OCI-LY7 (cell line): ENCODE measurements at places on chromosomes 5 and 9.
A peak's percentile ranks its signal among the peaks of the same experiment; 100 is the strongest.

DNA sequence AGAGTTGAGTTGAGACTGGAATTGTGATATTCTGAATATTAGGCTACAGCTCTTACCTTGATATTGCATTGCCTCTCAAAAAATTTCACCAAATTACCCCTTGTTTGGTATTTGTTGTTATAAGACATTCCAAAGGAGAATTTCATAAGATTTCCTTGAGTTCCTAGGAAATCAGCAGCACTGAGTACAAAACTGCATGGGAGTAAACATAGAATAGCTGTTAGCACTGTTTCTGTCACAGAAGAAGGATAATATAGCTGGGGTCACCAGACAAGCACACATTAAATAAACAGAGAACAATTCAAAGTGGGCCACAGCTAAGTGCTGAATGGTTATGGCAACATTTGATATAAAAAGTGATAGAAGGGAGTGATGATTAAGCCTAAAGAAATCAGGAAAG is 724.3 kb downstream of the PRELID2 start:
- no peak for DNase-seq

DNA sequence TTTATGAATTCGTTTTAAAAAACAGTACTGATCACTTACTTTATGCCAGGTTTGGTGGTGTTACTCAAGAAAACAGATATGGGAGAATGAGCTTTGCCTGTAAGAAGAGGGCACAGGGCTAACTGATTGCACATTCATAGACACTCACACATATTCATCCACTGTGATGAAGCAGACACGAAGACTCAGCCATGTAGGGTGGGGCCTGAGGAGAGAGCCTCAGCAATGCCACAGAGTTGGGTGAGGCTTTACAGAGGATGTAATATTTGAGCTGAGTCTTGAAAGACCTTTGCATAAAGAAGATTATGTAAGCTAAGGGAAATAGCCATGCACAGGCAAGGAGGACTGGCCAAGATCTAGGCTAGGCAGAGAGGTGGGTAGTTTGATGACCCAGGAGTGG is 472.8 kb downstream of the PSAT1 start:
- DNase-seq = no peak

GRCh38 chr5:66697796-66698564 is 101.8 kb downstream of the MAST4 start:
- no peak for DNase-seq

DNA sequence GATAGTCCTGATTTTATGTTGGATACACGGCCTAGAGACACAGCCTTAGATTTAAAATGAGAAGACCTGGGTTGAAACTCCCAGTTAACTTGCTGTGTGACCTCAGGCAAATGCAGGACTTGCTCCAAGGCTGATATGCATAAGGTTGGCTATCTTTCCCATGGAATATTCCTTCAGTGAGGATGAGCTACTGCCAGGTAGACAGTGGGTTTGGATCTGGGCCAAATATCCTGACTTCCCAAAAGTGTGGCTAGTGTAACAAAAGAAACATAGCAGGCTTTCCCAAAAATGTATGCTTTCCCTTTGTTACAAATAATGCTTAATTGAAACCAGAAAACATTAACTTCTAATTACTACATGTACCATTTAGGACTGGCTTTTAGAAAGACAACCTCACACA is 697 bp upstream of the XPA start:
- DNase-seq = no peak

- no peak for DNase-seq
Observed at GRCh38 chr9:75422944-75423522, 334.7 kb downstream of the OSTF1 start.

DNA sequence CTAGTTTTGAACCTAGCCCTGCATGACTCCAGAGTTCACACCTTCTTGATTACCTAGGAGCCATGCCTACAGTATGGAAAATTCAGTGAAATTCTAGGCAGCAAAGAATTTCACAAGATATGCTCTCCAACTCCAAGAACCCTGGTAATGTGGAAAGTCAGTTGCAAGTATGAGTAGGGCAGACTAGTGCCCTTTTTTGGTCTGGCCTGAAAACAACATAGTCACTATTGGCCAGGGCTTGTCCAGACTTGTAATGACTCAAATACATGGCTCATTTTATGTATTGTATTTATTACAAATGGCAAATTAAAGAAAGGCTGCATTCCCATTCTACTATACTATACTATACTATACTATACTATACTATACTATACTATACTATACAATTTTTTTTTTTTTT is 160.4 kb downstream of the ESM1 start:
- DNase-seq = no peak

- DNase-seq = no peak
Observed at GRCh38 chr5:24535646-24536045, 109.1 kb downstream of the CDH10 start.

DNA sequence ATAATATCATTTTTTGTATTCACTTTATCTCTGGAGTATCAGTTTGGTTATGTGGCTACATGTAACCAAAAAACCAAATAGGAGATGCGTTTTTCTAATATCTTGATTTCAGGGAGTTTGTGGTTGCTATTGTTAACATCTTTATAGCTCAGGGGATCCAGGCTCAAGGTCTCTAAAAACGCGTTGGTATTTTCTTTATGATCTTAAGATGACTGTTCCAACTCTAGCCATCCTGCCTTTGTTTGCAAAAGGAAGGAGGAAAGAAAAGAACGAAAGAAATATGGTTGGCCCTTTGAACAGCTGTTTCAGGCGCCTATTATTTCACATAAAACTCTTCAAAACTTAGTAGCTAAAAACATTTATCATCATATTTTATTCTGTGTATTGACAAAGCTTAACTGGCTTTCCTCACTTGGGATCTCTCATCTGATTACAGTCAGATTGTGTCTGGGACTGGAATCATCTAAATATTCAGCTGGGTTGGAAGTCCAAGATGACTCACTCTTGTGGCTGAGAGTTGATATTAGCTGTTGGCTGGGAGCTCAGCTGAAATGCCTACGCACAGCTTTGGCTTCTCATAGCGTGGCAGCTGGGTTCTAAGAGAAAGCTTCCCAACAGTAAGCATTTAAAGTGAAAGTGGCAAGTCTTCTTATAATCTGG is 60.1 kb downstream of the FAM174A start:
- no peak for DNase-seq

GRCh38 chr5:9596824-9597223 is 33.3 kb downstream of the TAS2R1 start:
- no peak for DNase-seq

- no peak for DNase-seq
Observed at GRCh38 chr9:113966394-113966793, 90.3 kb downstream of the ZNF618 start.

- no peak for DNase-seq
Observed at GRCh38 chr5:87499478-87500410, 87.0 kb upstream of the CCNH start.

DNA sequence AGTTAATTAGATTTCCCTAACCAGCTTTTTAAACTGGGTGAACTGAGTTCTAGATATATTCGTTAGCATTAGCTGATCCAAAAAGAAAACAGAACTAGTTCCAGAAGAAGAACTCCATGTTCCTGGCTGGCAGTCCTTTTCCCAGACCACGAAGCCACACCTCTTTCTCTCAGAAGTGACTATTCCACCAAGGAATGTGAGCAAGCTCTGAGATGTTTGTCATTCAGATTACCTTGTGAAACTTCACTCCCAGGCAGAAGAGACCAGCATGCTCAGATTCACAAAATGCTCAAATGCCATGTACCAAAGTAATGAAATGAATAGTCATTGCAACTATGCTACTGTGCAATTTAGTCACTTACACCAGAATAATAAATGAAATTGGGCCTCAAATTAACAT is 4.4 kb upstream of the SSBP2 start:
- DNase-seq = no peak

DNA sequence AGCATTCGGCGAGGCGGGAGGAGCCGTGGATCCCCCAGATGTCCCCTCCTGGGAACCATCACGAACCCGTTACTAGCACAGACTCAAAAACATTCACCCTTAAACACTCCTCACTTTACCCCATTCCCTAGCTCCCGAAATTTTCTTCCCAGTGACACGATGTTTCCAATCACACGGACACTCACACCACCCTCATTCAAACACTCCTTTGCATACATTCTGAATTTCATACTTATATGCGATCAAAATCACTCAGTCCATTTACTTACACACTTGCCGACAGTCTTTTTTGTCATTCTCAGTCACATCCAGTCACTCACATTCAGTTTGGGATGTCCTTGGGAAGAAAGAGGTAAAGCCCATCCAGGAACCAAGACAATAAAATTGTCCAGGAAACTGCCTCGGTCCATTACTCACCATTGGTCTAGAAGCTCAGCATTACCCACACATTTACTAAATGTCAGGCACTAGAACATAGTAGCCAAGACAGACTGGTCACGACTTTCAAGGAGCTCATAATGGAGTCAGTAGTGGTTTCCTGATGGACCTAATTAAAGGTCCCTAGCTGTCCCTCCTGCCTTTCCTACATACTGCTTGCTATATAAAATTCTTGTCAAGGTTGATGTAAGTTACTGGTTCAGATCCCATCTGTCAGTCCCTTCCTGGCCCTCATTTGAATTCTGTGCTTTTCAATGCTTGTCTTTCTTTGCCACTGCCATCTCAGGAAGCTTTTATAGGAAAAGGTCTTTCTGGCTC is 574 bp downstream of the SLC35A4 start:
- DNase-seq = peak; percentile 19

DNA sequence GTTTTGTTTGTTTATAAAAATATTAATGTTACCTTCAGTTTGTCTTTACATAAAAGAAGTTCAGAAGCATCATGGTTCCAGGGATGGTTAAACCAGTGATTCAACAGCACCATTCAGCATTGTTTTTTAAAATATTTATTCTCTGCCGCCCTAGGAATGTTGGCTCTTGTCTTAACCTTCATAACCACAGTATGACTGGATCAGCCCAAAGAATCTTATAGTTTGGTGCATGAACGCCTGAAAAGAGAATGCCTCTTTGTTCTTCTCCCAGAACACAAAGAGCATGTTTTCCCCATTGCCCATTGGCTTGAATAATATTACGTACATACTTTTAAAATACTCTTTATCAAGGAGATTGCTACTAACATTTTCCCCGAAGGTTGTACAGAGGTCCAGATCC is 413.4 kb downstream of the ANXA1 start:
- DNase-seq = no peak

GRCh38 chr9:83472764-83473163 is 65.4 kb downstream of the FRMD3 start:
- no peak for DNase-seq

- no peak for DNase-seq
Observed at GRCh38 chr5:179237770-179238627, 107.3 kb downstream of the ADAMTS2 start.

DNA sequence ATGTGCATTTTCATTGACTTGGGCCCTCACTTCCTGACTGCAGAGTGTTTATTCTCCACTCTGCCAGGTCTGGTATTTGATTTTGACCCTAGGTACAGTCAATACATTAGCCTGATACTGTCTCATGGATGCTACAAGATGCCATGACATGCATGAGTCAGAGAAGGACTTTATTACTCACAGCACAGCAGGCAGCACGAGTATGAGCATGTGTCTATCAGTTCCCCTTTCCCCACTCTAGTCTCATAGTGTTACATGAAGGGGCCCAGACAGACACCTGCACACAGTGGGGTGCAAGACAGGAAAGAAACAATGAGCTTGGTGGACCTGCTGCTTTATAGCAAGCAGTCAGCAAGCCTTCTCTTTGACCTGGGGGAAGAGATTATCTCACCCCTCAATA is 19.6 kb downstream of the ITGA2 start:
- DNase-seq = no peak

DNA sequence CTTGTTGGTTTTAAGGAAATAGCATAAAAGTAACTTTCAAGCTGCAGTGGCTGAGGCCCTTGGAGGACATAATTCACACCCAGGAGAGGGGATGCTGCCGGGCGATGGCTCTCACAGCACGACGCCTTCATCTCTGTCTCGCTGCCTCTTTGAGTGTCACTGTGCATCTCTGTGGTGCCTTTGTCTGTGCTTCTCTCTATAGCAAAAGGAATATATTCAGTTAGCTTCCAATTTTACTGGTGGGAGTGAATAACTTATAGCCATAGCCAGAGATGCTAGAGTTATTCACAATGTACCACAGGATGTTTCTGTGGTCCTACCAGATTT is 276.7 kb downstream of the SYK start:
- DNase-seq = no peak

DNA sequence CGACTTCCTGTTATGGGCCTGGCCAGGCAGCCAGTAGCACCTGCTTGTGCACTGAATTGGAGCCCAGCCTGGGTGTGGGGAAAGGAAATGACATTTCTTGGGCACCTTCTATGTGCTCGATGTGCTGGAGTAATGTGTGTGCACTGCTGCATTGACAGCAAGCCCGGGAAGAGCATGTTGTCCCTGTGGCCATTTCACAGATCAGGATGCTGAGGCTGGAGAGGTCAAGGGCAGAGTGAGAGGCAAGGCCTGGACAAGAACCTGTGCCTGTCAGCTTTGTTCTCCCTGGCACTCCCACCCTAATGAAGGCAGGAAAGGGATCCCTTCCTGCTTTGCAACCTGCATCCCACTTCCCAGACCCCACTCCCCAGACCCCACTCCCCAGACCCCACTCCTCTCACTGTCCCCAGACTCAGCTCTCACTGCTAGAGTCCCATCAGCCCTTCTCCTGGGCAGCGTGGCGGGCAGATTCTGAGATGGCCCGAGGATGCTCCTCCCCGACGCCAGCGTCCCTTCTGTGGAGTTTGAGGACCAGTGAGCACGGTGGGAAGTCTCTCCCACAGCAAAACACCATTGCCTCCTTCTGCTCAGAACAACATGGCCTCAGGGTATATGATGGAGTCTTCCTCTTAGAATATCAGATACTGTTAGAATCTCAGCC is 49.6 kb downstream of the BARX1 start:
- no peak for DNase-seq

DNA sequence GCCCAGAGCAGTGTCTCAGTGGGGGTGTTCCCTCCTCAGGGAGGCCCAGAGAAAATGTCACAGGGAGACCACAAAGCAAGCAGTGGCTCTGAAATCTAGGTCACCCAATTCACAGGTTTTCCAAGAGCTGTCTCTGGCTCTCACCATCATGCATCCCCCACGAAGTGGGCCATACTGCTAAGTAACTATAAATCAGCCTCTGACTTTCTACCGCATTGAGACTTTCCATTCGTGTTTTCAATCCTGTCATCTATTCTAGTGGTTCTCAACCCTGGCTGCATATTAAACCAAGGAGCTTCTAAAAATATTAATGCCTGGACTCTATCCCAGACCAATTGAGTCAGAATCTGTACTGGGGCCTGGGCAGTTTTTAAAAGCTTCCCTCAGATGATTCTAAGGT is 2.0 kb upstream of the C1QTNF3 start:
- no peak for DNase-seq
